ENCODE measurements at places on chromosomes 13 and 19. TPM values are rescaled to one million over a fixed set of nuclear protein-coding genes. Genes with fewer than 3 reads are reported as not detected.

DNA sequence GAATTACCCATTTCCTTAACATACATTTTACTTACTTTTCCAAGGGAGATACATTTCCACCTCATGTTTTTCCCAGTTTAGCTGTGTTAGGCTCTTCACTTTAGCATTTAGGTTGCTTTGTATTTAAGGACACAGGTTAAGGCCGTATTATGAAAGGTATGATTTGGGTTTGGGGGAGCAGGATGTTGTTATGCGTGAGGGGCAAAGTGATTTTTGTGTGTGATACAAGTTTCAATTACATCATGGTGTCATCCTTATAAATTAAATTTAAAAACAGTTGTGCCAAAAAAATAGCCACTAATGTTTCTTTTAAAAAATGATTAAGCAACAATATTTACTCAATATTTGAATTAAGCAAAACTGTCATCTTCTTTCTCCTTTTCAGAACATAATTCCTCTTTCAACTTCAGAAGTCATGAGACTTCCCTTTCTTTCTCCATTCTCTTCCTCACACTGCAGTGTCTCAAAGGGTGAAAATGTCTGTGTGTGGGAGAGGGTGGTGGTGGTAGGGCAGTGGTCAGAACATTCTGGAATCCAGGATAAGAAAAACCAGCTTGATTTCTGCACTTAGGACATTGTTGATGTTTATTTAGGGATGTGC, 126.2 kb downstream of the KCNRG start:
- peak overlapping the region; percentile 48 for H3K27ac ChIP-seq
- no peak overlapping the region for H3K4me3 ChIP-seq
- no peaks in the 10 kb centered on the region for H3K36me3 ChIP-seq
- H3K4me1 ChIP-seq = peaks cover 34% of the 10 kb centered on the region
- H3K27me3 ChIP-seq = no peaks in the 10 kb centered on the region

Gene WBP4
- 16.5 TPM for total RNA-seq

Gene EPSTI1
- total RNA-seq = 16.8 TPM

DNA sequence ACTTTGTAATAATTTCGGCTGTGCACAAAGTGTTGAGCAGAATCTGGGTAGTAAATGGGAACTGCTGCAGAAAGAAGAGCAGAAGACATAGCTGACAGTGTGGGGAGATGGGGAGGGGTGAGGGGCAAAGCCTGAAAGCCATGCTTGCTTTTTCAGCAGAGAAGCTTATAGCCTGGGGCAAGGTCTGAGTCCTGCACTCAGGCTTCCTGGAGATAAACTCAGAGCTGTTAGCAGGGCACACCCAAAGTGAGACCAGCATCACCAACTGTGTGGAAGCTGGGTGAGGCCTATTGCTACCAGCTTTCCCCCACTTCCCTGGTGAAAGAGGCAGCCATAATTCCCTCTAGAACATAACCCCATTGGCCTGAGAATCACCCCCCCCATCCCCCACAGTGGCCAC, 15.6 kb upstream of the LHFPL6 start:
- no peaks in the 10 kb centered on the region for H3K36me3 ChIP-seq
- H3K27ac ChIP-seq = no peak overlapping the region
- no peaks in the 10 kb centered on the region for H3K27me3 ChIP-seq
- no peak overlapping the region for H3K4me3 ChIP-seq
- H3K4me1 ChIP-seq = no peaks in the 10 kb centered on the region

Gene ICAM5
- total RNA-seq = 1.2 TPM

DNA sequence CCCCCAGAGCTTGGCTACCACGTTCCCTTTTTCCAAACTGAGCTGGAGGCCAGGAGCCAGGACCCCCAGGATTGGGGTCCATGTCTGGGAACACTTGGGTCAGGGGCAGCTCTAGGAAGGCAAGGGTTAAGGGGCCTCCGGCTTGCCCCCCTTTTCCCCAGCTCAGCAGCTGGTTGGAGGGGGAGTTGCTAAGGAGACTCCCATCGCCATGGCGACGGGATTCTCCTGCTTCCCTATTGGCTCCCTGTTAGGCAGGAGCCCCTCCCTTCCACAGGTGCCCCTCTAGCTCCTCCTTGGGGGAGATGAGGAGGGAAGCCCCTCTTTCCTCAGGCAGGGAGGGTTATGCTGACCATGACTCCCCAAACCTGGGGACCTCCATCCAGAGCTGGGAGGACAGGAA, 33.9 kb downstream of the PDE4A start:
- DNase-seq = no peak
- H3K36me3 ChIP-seq = no peaks in the 10 kb centered on the region
- H3K4me3 ChIP-seq = no peak overlapping the region
- H3K27ac ChIP-seq = no peak overlapping the region
- no peaks in the 10 kb centered on the region for H3K4me1 ChIP-seq
